ENCODE measurements at places on chromosomes 5 and 9.

DNA sequence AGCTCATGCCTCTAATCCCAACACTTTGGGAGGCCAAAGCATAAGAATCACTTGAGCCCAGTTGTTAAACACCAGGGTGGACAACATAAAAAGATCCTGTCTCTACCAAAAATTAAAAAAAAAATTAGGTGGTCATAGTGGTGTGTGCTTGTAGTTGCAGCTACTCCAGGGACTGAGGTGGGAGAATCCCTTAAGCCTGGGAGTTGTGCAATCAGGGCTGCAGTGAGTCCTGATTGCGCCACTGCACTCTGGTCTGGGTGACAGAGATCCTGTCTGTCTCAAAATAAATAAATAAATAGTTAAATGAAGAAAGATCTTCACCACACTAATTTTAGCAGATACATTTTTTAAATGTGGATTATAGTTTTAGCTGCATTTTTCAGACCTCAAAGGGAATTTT lies 433.2 kb downstream of the MAT2B start:
- peak; percentile 18 for DNase-seq

GRCh38 chr5:73298251-73298771 lies 125.3 kb downstream of the TMEM174 start:
- no peak for DNase-seq

DNA sequence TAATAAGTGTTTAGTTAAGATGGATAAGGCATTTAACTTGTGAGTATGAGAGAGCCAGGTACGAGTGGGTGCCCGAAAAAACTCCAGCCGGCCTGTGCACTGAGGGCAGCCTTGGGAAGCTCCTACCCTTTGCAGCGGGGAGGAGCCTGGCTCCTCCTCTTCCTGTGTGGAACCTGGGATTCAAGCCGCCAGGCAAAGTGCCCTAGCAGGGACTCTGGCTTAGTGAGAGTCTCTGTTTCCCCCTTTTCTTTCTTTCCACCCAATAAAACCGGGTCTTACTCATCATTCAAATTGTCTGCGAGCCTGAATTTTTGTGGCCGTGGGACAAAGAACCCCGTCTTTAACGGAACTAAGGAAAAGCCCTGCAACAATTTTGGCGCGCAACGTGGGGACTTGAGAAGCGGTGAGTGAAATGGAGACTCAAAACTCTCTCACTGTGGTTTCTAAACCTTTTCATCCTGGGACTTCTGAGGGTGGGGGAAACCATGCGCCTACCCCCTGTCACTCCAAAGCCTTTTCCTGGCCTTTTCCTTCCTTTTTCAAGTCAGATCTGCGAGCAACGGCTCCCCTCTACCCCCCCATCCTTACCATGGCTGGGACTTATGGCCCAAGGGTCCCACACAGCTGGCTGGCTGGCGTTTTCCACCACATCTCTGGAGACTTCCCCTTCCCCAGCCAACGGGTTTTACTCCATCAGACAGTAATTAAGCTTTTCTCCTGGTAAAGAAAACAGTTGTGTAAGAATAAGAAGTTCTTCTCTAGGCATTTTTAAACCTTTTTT lies 535.7 kb upstream of the ACO1 start:
- peak; percentile 70 for DNase-seq

DNA sequence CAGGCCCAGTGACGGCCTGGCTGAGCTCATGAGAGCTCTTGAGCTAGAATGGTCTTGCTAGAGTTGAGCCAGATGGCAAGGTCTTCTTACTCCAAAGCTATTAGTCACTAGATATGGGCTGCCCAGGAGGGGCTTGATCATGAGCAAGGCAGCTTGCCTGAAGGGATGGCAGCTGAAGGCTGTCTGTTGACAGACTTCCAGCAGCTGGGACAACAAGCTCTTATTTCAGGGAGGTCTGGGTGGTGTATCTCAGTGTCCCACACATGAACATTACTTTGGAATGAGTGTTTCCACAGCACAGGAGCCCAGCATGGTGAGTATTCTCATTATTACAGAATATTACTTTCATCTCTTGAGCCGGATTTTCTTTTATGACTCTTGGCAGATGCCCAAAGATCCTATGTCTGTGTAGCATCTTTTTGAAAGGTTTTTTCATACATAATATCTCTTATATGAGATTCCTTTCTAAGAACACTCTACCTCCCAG lies 414.1 kb downstream of the ARHGEF28 start:
- DNase-seq = no peak

- DNase-seq = no peak
Measured at GRCh38 chr9:89465001-89465451, 32.9 kb downstream of the SEMA4D start.

DNA sequence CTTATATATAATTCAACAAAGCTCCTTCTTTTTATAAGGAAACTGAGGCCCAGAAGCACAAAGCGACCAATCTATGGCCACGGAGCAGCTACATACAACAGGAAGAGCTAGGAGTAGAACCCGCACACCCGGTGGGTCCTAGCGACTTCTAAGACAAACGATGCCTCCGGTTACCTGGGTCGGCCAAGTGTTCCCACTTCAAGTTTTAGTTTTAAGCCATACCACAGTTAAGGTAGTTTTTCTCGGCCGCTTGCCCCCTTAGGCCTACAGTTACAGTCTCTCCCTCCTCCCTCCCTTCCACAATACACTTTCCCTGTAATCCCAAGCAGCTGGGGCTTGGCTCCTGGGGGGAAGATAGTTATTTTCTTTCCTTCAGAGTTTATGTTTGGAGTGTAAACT lies 533 bp downstream of the SREK1IP1 start:
- DNase-seq = no peak

GRCh38 chr9:104869811-104870210 lies 58.1 kb downstream of the ABCA1 start:
- DNase-seq = no peak

- DNase-seq = no peak
Measured at GRCh38 chr9:111603041-111603440, 3.6 kb upstream of the PTGR1 start.

- peak; percentile 72 for DNase-seq
Measured at GRCh38 chr9:91424403-91425176, 958 bp upstream of the NFIL3 start.

GRCh38 chr9:101711330-101711941 lies 27.0 kb downstream of the GRIN3A start:
- no peak for DNase-seq

GRCh38 chr5:138466900-138467710 lies 1.8 kb downstream of the EGR1 start:
- DNase-seq = peak; percentile 41

DNA sequence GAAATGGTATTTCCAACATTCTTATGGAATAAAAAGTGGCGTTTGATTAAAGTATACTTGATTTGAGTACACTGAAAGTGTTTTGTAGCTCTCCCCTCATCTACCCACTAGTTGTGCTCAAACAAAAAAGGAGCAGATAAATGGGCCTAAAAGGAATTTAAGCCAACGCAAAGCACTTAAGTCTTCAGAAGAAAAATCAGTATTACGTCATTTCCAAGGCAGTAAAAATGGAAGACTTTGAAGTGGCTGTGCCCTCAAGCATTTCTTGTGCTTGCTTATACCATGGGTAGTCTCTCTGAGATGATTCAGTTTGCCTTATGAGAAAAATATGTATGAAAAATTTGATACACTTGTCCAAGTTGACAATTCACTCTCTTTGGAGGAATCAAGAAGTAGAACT lies 279.9 kb upstream of the CD180 start:
- peak; percentile 29 for DNase-seq

DNA sequence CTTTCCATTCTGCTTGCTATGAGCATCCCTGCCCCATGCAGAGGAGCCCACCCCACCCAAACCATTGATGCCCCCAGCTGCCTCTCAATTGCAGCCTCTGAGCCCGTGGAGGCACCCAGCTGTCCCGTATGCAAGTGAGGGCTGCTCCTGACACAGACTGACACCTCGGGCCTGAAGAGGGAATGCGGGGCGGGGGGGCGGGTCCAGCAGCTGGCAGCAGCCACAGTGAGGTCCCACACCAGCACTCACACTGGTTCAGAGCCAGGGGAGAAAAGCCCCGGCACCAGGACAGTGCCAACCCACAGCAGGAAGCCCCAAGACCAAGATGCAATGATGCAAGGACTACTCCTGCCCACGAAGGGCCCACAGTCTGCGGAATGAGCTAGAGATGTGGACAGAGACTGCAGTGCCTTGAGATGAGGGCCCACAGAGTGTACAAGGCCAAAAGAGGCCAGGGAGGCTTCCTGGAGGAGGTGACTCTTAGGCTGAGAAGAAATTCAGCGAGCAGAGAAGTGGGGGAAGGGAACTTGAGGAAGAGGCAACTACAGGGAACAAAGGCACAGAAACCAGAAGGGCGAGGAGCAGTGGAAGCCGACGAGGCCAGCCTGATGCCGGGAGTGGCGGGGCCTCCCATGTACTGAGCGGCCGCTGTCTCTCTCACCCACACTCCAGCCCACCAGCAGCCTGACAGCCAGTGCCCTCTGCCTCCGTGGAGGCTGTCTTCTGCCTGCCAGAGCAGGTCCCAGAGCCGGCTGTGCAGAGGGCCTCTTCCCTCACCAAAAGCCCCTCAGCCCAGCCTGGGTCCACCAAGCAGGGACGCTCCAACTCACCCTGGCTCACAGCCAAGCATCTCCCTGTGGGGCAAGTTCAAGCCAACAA lies 9.2 kb downstream of the EEIG1 start:
- no peak for DNase-seq

DNA sequence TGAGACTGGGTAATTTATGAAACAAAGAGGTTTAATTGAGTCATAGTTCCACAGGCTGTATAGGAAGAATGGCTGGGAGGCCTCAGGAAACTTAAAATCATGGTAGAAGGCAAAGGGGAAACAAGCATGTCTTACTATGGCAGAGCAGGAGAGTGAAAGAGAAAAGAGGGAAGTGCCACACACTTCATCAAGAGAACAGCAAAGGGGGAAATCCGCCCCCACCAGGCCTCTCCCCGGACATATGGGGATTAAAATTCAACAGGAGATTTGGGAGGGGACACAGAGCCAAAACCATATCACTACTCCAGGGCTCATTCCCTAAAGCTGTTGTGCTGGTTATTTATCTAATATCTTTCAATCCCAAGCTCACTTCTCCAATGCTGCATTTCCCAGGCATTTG lies 50.2 kb upstream of the NR3C1 start:
- no peak for DNase-seq

GRCh38 chr9:125829743-125830142 lies 82.6 kb downstream of the PBX3 start:
- DNase-seq = no peak

Data from H4 (cell line).